ENCODE measurements at places on chromosomes 16 and 17. TPM values are rescaled to one million over a fixed set of nuclear protein-coding genes. Genes with fewer than 3 reads are reported as not detected.

GINS3 gene
- total RNA-seq, result 0.86 TPM

HSD17B1 gene
- total RNA-seq, result 0.54 TPM

HS3ST6 gene
- not detected for total RNA-seq

RNF157 gene
- total RNA-seq, result 76.5 TPM

KATNIP gene
- 6.1 TPM for total RNA-seq

KRT32 gene
- total RNA-seq, result not detected

SNRNP25 gene
- total RNA-seq, result 49.3 TPM

SDR42E2 gene
- total RNA-seq, result 0.08 TPM

CLDN9 gene
- 2.2 TPM for total RNA-seq

MAP3K14 gene
- 24.0 TPM for total RNA-seq

NME2 gene
- 334 TPM for total RNA-seq

ERBB2 gene
- 20.4 TPM for total RNA-seq

FGF11 gene
- 10.1 TPM for total RNA-seq

RBFOX1 gene
- 133 TPM for total RNA-seq

KRTAP1-1 gene
- not detected for total RNA-seq

NPW gene
- not detected for total RNA-seq

TP53TG3 gene
- not detected for total RNA-seq

Data from psoas muscle (tissue), 8 donors.